Activated CD4-positive, CD25-positive, alpha-beta regulatory T cell treated with anti-CD3 and anti-CD28 coated beads, Interleukin-2, amount 50 U/mL, for 16 hours (primary cell): ENCODE measurements at places on chromosomes 2 and 18.
A peak's percentile ranks its signal among the peaks of the same experiment; 100 is the strongest.

DNA sequence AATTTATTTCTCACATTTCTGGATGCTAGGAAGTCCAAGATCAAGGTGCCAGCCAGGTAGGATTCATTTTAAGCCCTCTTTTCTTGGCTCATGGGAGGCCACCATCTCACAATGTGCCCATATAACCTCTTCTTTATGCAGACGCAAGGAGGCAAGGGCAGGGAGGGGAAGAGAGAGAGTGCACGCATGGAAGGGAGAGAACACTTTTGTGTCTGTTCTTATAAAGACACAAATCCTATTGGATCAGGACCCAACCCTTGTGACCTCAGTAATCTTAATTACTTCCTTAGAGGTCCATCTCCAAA is 32.5 kb downstream of the CMPK2 start:
- DNase-seq = no peak

GRCh38 chr2:216643986-216644659 is 10.9 kb downstream of the IGFBP2 start:
- DNase-seq = no peak

GRCh38 chr2:53829273-53829979 is 30.3 kb downstream of the GPR75 start:
- DNase-seq = no peak

GRCh38 chr2:310994-311393 is 23.1 kb upstream of the ALKAL2 start:
- no peak for DNase-seq

DNA sequence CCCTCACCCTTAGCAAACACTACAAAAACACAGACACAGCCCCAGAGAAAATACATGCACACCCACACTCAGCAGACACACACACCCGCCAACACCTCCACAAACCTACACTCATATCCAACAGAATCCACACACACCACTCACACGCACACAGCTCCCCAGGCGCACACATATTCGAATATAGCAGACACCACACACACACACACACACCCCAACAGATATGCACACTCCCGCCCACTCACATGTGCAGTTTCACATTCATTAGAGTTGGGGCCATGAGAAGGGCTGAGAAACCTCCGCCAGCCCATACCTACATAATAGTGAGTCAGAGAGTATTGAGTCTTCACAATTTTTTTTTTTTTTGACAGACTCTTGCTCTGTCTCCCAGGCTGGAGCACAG is 29.4 kb upstream of the NOTO start:
- DNase-seq = peak; percentile 25

DNA sequence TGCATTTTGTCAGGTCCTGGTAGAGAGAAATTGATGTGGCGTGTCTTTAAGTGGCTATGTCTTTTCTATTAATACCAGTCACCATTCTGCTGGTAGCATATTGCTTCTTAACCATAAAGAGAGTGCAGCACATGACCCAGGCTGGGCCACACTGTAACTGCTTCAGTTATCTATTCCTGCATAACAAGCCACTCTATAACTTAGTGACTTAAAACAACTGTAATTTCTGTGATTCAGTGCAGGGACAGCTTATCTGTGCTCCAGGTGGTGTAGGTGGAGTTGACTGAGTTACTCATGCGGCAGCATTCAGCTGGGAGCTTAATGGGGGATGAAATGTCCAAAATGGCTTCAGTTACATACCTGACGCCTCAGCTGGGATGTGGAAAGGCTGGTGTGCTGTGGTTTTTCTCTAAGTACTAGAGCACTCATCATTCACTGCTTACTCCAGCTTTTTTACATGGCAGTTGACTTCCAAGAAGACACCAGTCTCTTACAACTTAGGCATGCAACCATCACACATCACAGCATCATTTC is 742.4 kb downstream of the SATB2 start:
- DNase-seq = no peak

GRCh38 chr2:109331896-109332848 is 203.2 kb downstream of the SH3RF3 start:
- no peak for DNase-seq

DNA sequence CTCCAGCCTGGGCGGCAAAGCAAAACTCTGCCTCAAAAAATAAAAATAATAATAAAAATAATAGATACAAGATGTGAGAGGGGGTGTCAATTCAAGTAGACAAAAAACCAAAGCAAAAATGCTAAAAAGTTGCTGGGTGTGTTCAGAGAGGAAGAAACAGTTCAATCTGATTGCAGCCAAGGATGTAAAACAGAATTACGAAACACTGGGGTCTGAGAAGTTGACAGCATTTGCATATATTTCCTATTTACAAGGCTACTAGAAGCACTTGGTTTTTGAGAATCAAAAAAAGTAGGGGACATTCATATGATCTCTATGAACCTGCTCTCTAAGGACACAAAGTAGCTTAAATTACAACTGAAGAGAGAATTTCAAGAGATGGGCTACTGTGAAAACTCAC is 7.6 kb downstream of the TRIP12 start:
- DNase-seq = no peak

- no peak for DNase-seq
Measured at GRCh38 chr2:61029533-61029932, 11.5 kb upstream of the PUS10 start.

DNA sequence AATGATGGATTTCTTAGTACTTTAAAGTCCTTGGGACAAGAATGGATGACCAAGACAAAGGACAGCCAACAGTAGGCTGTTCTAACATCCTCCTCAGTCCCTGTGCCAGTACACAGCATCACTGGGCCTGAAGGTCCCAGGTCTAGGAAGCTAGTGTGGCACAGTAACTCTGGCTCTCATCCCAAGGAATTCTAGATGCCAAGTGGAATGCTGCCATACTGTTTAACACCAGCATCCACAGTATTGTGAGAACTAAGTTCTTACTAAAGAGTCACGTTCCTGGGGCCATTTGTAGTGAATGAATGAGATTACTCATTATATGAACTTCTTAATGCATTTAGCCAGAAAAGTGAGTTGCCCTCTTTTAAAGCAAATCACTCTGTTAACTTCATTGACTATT is 68.2 kb upstream of the LYPD1 start:
- DNase-seq = no peak

- DNase-seq = no peak
Measured at GRCh38 chr2:70111752-70112591, 24.7 kb downstream of the PCBP1 start.

- no peak for DNase-seq
Measured at GRCh38 chr2:234266952-234267351, 216.4 kb downstream of the SPP2 start.
